ENCODE measurements at places on chromosomes 13 and 19.

DNA sequence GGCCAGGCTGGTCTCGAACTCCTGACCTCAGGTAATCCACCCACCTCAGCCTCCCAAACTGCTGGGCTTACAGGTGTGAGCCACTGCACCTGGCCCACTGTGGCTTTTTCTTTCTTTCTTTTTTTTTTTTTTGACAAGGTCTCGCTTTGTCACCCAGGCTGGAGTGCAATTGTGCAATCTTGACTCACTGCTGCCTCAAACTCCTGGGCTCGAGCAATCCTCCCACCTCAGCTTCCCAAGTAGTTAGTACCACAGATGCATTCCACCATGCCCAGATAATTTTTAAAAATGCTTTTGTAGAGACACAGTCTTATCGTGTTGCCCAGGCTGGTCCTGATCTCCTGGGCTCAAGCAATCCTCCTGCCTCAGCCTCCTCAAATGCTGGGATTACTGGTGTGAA is 12.1 kb upstream of the FCGBP start:
- DNase-seq: no peak

GRCh38 chr19:12092065-12092867 is 27.7 kb downstream of the ZNF844 start:
- DNase-seq: no peak

- DNase-seq: no peak
These were observed 135.1 kb upstream of the VSTM2B start for GRCh38 chr19:29390742-29391141.

GRCh38 chr13:76991432-76991795 is 467 bp upstream of the CLN5 start:
- DNase-seq: no peak

- DNase-seq: no peak
These were observed 1.3 kb downstream of the LILRA1 start for GRCh38 chr19:54594737-54595136.

DNA sequence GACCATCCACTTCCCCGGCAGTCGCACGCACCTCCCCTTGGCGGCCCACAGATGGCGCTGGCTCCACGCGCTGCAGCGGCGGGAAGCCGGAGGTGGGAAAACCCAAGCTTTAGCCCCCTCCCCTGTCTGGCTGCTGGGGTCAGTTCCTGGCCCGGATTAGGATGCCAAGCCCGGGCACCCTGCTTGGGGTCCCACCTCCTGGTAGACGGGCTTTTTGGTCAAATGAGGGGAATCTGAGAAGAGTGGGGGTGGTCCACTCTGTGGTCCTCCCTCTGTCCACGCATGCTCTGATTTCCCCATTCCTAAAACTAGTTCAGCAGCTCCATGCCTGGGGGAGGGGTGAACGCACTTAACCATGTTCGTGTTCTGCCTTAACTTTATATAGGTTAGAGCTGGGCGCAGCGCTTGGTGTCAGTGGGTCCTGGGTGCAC is 8.1 kb upstream of the ADGRE2 start:
- no peak for DNase-seq

GRCh38 chr19:41932720-41933332 is 4.6 kb upstream of the ERFL start:
- DNase-seq: no peak

GRCh38 chr13:107296804-107297203 is 728.9 kb upstream of the ARGLU1 start:
- no peak for DNase-seq

DNA sequence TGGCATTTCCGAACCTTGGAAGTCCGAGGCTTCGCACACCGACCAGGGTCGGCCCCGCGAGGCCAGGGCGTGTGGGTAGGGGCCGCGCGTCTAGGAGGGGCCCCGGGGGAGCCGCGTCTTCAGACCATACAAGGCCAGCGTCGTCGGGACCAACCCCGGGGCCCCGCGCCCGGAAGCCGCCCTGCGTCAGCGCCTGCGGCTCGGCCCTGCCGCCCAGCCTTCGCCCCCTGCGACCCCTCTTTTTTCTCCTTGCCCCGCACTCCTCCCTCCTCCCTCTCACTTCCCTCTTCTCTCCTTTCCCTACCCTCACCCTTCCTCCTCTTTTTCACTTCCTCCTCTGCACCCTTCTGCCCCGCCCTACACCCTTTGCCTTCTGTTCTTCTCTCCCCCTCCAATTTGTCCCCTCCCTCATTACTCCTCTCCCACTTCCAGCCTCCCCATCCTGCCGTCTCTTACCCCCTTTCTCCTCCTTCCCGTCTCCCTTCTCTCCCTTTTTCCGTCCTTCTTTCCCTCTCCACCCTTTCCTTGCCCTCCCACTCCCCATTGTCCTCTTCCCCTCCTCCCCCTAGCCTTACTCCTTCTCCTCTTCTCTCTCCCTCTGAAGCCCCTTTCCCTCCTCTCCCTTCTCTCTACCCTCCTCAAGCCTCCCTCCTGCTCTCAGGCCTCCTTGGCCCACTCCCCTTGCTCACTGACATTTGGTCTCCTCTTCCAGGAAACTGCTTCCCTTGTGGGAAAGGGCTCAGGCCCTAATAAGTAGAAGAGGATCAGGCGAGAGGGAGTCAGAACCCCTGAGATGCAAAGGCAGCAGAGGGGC is 2.2 kb upstream of the PLEKHG2 start:
- DNase-seq: no peak

DNA sequence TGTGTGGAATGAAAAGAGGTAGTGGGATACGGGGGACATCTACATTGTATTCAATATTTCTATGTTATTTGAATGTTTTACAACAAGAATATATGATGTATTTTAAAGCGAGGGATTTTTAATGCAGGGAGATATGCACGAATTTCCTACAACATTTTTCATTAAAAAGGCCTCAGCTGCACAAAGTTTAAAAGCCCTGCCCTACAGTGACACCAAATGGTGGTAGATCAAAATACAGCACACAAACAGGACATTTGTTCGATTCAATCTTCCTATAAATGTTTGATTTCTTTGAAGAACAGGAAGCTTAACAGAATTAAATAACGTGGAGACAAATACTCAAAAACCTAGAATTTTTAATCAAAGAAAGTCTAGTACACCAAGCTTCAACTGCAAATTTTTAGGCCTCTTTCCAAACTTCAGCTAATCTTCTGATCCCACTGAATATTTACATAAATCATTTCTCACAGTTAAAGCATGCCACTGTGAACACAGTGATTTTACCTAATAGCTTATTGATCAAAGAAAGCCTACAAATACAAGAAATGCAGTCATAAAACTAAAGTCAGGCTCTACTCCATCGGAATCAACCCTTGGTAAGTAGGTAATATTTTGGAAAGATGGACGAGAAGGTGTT is 257.2 kb downstream of the DIAPH3 start:
- no peak for DNase-seq
